Mesendoderm (in vitro differentiated cells): ENCODE measurements at places on chromosomes 2 and 18.

DNA sequence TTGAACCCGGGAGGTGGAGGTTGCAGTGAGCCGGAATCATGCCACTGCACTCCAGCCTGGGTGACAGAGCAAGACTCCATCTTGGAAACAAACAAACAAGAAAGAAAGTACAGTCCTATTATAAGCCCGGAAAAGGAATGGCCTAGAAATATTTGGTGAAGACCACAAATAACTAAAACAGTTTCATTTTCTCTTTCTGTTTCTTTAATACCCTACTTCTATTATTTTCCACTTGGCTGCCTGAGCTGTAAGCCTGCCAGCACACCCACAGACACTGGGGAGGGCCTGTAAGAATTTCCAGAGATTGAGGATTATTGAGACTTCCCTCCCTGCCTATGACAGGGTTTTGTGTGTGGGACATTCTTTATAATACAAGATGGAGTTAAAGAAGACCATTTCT is 188.0 kb upstream of the DCC start:
- no peak for DNase-seq

DNA sequence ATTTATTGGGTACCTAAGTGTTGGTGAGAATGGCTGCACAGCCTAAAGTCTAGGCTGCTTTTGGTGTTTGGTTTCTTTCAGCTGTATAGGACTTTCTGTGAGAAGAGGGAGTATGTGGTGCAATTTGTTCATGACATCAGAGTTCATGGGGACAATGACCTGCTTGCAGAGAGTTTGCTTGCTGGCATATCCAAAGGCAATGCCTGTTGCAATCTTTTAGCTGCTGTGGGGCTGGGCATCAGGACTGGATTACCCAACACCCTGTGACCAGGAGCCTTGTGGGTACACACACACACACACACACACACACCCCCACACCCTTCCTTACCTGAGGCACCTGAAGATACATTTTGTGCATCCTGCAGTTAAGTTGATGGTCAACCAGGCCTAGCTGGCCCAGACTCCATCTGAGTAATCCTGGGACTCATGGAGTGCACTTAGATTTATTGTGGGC is 68.4 kb downstream of the LIPG start:
- no peak for DNase-seq

DNA sequence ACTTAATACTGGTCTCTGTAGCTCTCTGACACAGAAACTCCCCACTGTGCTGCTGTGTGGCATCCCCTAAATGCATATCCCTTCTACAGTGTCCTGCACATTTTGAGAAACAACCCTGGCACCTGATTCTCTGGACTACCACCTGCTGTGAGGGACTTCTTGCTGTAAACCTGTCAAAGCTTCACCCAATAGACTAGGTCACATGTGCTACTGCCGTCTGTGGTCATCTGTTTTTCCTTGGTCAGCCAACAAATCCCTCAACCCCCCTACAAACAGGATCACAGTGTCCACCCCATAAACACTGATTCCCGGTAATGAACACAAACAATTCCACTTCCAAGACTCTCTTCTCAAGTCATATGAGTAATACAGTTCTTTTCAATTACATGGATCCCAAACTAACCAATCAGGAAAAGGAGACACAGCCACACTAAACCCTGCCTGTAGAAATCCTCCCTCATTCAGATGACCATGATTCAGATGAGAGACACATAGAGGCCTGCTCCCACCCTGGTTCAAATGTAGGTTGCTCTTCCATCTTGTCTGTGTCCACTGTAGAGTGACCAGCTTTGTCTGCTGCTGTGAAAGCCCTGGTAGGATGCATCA is 1157.4 kb downstream of the RPIA start:
- DNase-seq = no peak

DNA sequence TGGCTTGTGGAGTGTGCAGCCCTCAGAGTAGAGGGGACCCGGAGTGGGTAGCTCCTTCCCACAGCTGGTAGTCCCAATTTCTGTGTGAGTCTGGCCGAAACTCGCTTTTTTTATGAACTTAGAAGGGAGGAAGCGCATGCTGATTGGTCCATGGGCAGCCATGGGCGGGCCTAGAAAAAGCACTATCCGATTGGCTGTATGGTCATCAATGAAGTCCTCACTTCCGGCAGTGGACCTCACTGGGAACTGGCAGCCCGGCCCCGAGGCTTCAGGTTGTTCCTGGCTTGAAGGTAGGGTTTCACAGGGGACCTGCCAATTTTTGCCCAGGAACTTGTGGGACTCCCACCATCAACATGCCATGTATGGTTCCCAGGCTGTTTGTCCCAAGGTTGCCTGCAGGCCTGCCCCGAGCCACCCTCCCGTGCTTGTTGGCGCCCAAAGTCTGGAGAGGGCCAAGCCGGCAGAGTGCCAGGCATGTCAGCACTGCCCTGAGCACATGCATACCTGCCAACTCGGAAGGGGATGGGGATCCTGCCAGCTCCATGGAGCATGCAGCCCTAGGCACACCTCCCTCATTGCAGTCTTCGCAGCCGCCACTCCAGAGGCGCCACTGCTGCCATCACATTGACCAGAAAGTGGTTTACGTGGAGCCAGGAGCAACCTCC is 98.5 kb downstream of the ATP9B start:
- DNase-seq = no peak

DNA sequence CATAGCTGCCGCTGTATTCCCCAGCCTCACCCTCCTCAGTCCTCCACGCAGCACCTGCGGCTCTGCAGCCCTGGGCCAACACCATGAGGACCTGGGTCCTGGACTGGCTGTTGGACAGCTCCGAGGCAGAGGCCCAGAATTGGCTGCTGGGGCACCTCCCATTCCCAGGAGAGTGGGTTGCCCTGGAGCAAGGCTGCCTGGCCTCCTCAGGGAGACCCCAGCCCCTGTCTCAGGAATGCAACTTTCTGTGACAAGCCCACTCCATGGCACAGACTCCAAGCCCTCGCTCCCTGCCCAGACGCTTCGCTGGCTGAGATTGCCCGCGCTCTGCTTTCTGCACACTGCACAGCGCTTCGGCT is 33.0 kb downstream of the CYP26B1 start:
- DNase-seq = peak; percentile 30

DNA sequence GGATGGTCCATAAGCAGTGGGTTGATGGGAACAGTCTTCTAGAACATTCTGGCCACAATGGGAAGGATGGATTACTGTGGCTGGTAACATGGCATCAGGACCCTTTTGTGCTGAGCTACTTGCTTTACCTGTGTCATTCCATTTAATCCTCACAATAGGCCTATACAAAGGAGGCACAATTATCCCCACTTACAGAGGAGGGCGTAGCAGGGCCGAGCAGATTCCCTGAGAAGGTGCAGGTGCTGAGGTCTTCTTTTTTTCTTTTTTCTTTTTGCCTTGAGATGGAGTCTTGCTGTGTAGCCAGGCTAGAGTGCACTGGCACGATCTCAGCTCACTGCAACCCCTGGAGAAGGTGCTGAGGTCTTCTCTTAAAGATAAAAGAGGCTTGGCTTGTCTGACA is 6.7 kb upstream of the LRRC30 start:
- DNase-seq = peak; percentile 31

DNA sequence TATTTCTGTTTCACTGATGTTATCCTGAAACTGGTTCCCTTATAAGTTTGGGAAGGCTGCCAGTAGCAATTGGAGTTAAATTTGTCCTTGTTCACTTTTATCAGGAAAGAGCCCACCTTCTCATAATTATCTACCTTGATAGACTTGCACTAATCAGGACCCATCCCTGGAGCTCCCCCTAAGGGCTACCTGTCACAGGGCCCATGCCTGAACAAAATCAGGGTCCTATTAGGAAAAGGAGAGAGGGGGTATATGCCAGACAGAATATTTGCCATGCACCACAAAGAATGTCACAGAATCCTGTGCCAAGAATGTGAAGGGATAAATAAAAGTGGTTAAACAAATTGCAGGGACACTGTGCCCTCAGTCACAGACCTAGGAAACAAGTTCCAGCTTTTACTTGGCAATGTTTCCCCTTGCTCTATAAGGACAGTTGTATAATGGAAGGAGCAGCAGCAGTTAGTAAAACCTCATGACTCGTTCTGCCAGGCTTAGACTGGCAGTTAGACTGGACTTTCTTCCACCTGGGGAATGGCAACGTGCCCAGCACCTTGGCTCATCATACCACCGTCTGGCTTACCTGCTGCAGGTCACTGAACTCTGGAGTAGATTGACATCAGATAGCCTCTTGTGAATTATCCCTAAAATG is 32.3 kb upstream of the VWC2L start:
- peak; percentile 13 for DNase-seq

- DNase-seq = no peak
Measured at GRCh38 chr2:165294912-165295311, 55.7 kb downstream of the SCN2A start.

- DNase-seq = no peak
Measured at GRCh38 chr2:188940171-188940570, 34.0 kb upstream of the COL3A1 start.

GRCh38 chr2:131052741-131053263 is 40.5 kb downstream of the FAM168B start:
- DNase-seq = no peak

DNA sequence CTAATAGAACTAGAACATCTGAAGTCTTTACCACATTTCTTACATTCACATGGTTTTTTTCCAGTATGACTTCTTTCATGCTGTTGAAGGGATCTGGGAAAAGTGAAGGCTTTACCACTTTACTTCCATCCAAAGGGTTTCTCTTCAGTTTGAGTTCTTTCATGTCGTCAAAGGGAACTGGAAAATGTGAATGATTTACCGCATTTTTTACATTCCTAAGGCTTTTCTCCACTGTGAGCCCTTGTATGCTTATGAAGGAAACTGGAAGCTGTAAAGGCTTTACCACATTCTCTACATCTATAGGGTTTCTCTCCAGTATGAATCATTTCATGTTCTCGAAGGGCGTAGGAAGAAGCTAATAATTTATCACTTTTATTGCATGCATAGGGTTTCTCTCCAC is 46.7 kb downstream of the NBEAL1 start:
- peak; percentile 96 for DNase-seq

DNA sequence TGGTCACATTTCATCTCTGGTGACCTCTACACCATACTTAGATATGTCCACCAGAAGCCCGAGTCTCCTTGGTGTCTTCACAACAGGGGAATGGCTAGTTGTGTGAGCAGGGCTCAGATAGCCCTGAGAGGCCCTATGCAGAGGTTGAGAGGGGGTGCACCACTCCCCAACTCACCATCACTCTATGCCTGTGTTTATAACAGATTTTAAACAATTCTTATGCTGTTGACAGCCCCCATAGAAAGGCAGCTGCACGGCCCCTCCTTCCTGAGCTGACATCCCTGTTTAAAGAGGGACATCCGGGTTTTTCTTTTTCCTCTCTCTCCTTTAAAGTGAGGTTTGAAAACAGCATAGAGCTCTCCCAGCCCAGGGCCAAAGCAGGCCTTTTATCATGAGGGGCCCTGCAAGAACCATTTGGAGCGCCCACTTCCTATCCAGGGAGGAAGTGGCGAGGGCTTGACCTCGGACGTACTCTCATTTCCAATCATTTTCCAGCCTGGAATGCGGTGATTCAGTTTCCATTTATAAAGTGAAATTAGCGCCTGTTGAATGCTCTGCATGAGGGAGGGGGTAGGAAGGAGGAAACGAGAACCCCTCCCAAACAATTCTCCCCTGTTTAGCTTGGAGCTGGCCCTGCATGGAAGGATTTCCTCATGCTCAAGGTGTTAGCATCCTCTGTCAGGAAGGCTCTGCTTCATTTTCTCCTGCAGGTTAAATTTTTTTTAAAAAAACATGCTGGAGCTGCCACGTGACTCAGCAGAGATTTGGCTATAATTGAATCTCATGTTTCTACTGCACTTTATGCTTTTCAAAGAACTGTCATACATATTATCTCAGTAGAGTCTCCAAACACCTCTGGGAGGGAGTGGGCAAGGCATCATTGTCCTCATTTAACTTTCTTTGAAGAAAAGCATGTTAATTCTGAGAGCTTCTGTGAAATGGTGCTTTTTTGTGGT is 117.5 kb downstream of the DDX1 start:
- DNase-seq = no peak

DNA sequence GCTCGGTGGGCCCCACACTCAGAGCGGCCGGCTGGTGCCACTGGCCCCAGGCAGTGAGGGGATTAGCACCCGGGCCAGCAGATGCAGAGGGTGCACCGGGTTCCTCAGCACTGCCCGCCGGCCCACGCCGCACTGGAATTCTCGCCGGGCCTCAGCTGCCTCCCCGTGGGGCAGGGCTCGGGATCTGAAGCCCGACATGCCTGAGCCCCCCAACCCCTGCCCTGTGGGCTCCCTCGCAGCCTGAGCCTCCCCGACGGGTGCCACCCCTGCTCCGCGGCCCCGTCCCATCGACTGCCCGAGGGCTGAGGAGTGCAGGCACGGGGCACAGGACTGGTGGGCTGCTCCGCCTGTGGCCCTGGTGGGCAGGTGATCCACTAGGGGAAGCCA is 37.6 kb upstream of the TWSG1 start:
- no peak for DNase-seq

DNA sequence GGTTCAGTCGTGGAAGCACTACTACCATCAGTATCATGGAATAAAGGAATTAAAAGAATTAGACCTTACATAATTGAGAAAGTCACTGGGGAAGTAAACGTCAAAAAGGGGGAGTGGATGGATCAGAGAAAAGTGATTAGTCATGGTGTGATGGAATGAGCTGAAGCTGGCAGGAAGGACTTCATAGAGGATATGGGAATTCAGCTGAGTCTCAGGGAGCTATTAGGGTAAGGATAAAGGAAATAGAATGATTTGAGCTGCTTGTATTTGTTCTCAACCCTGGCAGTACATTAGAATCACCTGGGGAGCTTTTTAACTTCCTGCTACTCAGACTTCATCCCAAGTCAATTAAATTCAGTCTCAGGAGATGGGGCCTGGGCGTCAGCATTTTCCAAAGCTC is 53.4 kb upstream of the SETBP1 start:
- peak; percentile 45 for DNase-seq

GRCh38 chr2:154551649-154552048 is 146.8 kb upstream of the KCNJ3 start:
- no peak for DNase-seq

- peak; percentile 45 for DNase-seq
Measured at GRCh38 chr2:120699292-120699691, 36.4 kb upstream of the GLI2 start.

- DNase-seq = no peak
Measured at GRCh38 chr2:175741164-175741563, 260.9 kb downstream of the LNPK start.

DNA sequence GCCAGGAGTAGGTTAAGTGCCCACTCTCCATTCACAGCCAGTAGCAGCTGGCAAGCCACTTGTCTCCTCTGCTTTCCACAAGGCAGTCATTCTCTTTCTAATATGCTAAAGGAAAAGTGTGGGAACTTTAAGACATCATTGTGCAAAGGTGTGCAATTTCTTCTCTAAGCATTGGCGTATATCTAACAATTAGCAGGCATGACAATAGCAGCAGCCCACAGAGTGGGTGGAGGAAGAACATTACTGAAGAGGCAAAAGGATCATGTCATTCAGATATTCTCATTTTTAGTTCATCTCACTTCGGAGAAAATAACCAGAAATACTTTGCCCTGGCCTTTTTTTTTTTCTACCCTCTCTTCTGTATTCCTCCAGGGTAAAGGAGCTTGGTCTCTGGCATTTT is 177.6 kb downstream of the DNAH7 start:
- no peak for DNase-seq

GRCh38 chr2:46267616-46268015 is 29.6 kb upstream of the EPAS1 start:
- no peak for DNase-seq

GRCh38 chr2:191202881-191203397 is 42.3 kb upstream of the MYO1B start:
- no peak for DNase-seq

- peak; percentile 48 for DNase-seq
Measured at GRCh38 chr2:234952270-234953115, 676 bp downstream of the SH3BP4 start.
